Right lung (tissue), 10 donors: ENCODE measurements at places on chromosomes 5 and 9. TPM values are rescaled to one million over a fixed set of nuclear protein-coding genes. Genes with fewer than 3 reads are reported as not detected.
A peak's percentile ranks its signal among the peaks of the same experiment; 100 is the strongest.

SLC1A1 gene
- polyA plus RNA-seq: 6.2 TPM

STPG3 gene
- polyA plus RNA-seq: 0.98 TPM

LHX6 gene
- polyA plus RNA-seq: 18.2 TPM

MAMDC2 gene
- polyA plus RNA-seq: 8.1 TPM

DUSP1 gene
- 124 TPM for polyA plus RNA-seq

SLC35D2 gene
- polyA plus RNA-seq: 28.1 TPM

LRRC19 gene
- polyA plus RNA-seq: 0.81 TPM

PCDHA9 gene
- polyA plus RNA-seq: 0.05 TPM

CDH9 gene
- polyA plus RNA-seq: not detected

IGFBPL1 gene
- polyA plus RNA-seq: 1.4 TPM

CBY3 gene
- 1.1 TPM for polyA plus RNA-seq

IRX4 gene
- polyA plus RNA-seq: not detected

KIF4B gene
- 0.24 TPM for polyA plus RNA-seq

NSMF gene
- polyA plus RNA-seq: 45.1 TPM

DAPK1 gene
- polyA plus RNA-seq: 217 TPM

- DNase-seq: no peak
These were observed 67.4 kb upstream of the SHB start for GRCh38 chr9:38136386-38136785.

DNA sequence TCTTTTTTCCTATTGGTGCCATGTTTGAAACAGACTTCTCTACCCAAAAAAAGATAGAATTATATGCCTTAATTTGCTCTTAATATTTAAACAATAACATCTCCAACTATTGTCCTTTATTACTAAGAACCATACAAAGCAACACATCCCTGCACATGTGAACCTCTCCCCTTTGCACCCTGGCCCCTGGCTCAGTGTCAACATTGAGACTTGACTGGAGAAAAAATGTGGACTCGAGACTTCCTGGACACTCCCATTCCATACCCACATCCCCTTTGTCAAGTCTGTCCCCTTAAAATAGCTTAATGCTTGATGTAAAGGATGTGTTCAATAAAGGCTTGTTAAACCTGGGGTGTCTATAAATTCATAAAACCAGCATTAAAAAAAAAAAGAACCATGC, 53.2 kb downstream of the TTC39B start:
- DNase-seq: no peak

- peak; percentile 39 for DNase-seq
These were observed 55.0 kb downstream of the WWC1 start for GRCh38 chr5:168346417-168346816.

DNA sequence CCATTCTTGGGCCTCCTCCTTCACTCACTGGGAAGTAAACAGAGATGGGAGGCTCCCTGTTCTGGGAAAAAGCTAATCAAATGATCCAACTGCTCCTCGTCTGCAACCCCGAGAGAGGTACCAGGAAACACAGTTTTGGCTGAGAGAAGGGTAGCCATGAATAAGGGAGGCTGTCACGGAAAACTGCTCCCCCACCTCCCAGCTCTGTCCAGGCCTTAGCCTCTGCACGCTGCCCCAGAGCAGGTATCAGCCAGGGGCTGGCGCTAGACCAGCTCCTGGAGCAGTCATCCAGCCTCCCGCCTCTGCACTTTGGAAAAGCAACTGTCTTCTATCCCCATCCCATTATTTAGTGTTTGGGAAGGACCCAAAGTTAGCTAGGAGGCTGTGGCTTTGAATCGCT, 266.1 kb downstream of the NDUFS4 start:
- DNase-seq: no peak

DNA sequence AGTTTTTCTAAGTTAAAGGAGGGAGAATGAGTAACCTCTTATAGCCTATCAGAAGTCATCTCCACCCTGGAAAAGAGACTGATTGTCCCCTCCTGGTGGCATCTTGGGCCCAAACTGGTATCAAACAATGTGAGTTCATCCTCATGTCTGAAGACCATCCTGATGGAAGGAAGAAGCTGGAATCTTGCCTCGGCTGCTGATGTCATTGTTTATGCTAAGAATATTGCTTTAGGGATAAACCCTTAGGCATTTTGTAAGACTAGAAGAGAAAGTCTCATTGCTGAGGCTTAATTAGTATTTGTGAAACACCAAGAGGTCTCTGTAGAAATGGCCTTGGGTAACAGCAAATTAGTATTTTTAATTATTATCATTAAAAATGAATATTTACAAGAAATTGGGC, 65.7 kb upstream of the KCNN2 start:
- no peak for DNase-seq

DNA sequence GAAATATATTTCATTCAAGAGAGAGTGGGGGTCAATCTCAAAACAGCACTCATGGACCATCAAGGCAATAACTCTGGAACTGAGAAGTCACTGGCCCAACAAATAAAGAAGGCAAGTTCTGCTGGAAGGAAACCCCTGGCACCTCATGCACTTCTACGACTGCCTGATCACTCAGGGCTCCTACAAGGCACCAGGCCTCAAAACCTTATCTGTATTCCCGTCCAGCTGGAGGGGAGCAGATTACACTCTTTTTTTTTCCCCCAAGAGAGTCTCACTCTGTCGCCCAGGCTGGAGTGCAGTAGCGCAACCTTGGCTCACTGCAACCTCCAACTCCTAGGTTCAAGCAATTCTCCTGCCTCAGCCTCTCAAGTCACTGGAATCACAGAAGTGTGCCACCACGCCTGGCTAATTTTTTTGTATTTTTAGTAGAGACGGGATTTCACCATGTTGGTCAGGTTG, 49.9 kb downstream of the P4HA2 start:
- DNase-seq: no peak

- DNase-seq: peak; percentile 41
These were observed 1.5 kb downstream of the GGTA1 start for GRCh38 chr9:121498150-121498486.

- no peak for DNase-seq
These were observed 2.9 kb upstream of the ERMP1 start for GRCh38 chr9:5835808-5836207.

DNA sequence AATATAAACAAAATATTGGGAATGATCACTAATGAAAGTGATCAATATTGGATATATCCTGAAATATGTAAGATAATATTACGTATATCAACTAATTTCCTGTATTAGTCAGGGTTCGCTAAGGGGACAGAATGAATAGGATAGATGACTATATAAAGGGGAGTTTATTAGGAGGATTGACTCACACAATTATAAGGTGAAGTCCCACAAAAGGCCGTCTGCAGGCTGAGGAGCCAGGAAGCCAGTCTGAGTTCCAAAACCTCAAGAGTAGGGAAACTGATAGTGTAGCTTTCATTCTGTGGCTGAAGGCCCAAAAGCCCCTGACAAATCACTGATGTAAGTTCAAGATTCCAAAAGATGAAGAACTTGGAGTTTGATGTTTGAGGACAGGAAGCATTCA, 561.1 kb downstream of the PRDM9 start:
- DNase-seq: no peak

DNA sequence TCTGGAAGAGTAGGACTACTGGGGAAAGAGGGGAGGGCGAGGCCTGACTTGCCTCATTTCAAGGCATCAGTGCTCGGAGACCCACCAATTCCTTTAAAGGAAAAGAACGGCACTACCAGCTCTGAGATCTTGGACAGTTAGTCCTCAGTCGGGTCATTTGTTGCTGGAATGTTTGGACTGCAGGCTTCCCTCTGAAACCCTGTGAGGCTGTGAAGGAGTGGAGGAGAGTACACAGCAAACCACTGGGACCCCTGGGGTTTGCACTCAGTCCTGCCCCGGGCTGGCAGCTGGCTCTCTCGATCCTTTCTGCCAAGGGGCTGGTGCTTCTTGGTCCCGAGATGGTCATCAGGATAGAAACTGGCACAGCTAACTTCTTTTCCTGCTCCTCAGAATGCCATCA, 194.5 kb downstream of the TRIO start:
- no peak for DNase-seq

DNA sequence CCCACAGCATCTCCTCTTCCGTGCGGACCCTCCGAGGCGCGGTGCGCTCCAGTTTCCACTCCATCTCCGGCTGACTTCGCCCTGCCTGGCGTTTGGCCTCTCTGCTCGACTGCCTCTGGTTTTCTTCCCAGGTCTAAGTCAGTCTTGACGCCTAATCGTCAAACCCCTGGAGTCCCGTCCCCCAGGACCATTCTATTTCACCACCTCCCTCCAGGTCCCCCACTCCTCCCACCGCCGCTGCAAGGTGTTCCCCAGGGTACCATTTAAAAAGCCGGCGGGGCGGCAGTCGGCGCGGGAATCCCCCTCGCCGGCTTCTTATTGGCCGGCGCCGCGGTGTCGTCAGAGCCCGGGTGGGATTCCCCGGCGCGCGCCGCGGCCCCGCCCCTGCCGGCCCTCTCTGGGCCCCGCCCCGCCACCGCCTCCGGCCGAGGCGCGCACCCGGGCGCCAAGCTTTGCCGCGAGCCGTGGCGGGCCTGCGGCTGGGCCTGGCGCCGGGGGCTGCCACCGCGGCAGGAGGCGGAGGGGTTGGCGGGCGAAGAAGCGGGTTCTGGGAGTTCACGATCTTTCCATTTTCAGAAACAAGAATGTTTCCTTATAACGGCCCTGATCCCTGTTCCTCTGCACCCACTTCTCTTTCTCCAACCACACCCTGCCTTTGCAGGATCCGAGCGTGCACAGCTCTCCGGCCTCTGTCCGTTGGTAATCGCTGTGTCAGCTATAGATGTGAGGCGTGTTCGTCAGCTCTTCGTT, at the start of gene CDC20B:
TSS of gene CDC20B (minus strand) at position 241 of the 750 bp plus-strand sequence. CDS start at position 64, 177 bp downstream.
- peak; percentile 75 for DNase-seq

- no peak for DNase-seq
These were observed 39.0 kb downstream of the RAPGEF1 start for GRCh38 chr9:131700765-131701435.

DNA sequence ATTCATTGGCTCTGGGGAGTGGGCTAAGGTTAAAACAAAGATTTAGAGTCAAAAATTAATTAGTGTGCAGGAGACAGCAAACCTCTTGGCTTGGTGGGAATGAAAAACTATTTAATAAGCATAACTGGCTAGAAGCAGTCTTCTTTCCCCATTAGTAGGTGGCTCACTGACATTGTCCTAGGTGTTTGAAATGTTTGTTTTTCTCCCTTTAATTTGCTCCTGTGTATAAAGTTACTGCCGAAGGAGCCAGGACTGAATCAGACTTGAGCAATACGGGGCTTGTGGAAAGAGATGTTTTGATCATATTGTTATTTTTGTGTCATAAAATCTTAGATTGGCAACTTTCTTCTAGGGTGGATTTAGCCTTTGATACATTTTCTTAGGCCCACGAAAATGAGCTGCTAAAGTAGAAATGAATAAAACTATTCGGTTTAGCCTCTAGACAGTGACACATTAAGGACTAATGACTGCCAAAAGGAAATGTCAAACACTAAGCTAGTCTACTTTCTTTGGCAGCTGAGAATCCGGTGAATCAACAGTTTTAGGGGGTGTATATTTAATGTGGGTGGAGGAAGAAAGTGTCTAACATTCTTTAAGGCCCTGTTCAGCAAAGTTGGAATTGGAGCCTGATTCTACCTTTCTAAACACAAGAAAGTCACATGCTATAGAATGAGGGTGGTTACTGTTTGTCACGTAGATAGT, 30.2 kb downstream of the LRRTM2 start:
- no peak for DNase-seq

DNA sequence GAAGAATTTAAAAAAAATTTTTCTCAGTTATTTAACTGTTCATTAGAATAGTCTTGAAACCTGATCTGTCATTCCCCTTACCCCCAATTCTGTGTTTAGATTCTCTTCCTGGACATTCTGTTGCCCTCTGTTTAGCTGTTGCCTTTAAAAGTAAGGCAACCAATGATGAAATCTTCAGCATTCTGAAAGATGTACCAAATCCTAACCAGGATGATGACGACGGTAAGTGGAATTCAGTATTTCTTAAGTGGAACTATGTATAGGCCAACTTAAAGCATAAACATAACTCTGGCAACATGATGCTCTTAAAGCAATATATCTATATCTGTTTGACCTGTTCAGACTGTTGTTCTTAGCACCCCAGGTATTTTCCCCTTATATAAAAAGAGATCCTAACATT, 27.2 kb downstream of the NCBP1 start:
- DNase-seq: no peak

DNA sequence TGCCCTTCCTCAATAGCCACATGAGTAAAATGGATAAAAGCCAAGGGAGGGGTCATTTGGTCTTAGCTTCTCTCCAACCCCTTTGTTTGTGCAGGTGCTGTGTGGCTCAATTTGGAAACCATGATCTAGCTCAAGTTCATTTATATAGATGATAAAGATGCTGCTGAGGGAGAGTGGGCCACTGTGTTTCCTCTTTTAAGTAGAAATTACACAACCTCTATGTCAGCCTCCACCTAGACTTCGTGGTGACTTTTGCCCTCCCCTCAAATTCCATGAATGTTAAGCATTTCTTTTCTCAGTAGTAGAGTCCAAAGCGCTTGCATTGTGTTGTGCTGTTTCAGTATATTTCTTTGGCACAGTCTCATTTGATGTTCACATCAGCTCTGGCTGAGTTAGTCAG, 241.4 kb downstream of the ARHGAP26 start:
- no peak for DNase-seq

DNA sequence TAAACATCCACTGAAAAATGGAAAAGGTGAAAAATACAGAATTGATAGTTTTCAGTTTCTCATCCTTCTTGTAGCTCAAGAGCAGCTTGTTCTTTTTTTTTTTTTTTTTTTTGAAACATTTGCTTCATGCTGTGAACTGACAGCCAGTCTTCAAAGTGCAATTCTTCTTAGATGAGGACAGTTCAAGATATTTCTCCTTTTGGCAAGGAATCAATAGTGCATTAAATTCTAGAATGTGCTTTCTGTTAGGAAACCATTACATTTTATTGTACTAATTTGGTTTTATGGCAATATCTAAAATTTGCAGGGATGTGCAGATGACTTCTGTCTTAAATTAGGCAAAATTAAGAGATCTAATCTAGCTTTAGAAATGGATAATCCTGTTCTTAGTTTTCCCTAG, 969.3 kb upstream of the ACO1 start:
- DNase-seq: no peak

- no peak for DNase-seq
These were observed 27.6 kb upstream of the DUSP1 start for GRCh38 chr5:172798422-172799215.

GRCh38 chr5:156020647-156021046, 306.3 kb upstream of the SGCD start:
- no peak for DNase-seq

DNA sequence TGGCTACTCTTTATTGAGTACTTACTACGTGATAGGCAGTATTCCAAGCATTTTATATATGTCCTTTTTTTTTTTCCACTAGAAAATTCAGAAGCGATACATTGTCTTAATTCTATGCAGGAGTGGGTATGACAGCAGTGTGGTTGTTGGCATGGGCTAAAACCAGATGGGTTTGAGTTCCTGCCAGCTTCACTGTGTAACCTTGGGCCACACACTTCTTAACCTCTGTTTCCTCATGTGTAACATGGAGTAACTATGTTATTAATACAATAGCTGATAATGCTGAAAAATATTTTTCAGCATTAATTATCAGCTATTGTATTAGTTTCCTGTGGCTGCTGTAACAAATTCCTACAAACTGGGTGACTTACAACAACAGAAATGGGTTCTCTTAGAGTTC, 12.0 kb downstream of the SNX18 start:
- DNase-seq: no peak

GRCh38 chr5:67170767-67171166, 25.8 kb downstream of the CD180 start:
- DNase-seq: no peak
